ENCODE measurements at places on chromosomes 4 and X. TPM values are rescaled to one million over a fixed set of nuclear protein-coding genes. Genes with fewer than 3 reads are reported as not detected.

DNA sequence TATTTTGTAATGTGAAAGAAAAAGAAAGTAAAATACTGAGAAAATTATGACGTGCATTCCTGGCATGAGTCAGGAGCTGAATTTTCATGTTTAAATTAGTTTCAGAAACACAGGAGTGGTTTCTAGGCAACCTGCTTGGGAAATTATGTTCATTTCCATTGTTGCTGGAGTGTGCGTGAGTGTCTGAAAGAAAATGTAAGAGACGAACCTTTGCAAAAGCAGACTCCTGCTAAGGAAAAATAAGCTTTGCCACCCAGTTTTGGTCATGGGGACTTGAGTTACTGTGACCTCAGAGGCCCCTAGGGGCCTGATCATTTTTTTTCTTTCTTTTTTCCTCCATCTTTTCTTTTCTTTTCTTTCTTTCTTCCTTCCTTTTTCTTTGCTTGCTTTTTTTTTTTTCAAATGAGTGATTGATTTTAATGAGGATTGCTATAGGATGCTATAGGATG is 18.8 kb upstream of the CHRNA9 start:
- peak; percentile 59 for DNase-seq

The USP17L18 gene
- polyA plus RNA-seq, result not detected

The RENBP gene
- 6.5 TPM for polyA plus RNA-seq

DNA sequence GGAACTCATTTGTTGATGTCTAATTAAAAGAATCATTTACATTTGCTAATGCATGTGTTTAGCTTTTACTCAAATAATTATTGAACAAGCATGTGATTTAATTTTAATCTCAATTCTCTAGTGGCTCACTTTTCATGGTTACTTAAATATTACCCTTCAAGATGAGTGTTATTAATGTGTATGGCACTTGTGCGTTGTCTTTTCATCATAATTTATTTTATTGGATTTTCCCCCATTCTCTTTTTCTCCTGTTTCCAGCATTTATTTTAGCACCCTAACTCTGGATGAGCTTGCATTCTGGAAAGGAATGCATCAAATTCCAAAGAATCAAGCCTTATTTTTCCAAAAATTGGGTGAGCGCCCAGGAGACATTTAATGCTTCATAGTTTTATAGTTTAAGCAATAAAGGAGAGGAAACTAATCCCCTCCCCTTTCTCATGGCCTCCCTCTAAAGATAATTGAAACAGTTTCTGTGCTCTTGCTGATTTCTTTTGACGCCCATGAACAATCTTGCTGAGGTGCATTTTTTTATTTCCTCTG is 191.1 kb upstream of the FAT4 start:
- DNase-seq, result no peak
